Fibroblast of skin of scalp (primary cell): ENCODE measurements at places on chromosomes 1 and 21.

DNA sequence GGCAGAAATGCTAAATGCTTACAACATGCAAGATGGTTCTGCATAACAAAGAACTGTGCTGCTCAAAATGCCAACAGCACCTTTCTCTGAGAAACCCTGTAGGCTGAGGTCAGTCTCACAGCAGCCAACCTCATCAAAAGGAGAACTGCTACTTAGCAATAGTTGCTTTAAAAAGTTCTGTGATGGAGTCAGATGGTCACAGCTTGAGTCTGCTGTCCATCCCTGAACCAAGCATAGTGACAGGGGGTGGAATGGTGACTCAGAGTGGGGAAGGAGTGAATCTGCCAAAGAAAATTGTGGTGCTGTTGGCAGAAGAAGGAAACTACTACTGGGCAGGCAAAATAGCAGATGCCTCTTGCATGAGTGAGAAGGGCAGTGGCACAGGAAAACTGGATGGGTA lies 106.0 kb upstream of the FAM78B start:
- DNase-seq, result no peak

DNA sequence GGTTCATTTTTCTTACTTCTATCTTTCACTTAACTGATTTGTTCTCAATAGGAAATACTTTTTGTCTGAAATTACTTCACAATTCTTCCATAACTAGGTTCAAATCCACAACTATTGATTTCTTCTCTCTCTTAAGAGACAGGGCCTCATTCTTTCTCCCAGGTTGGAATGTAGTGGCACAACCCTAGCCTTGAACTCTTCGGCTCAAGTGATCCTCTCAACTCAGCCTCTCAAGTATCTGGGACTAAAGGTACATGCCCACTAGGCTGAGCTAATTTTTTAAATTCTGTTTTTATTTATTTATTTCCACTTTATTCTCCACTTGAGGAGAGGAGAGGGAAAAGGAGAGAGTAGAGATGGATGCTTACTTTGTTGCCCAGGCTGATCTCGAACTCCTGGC lies 370.4 kb upstream of the PLXNA2 start:
- DNase-seq, result no peak

DNA sequence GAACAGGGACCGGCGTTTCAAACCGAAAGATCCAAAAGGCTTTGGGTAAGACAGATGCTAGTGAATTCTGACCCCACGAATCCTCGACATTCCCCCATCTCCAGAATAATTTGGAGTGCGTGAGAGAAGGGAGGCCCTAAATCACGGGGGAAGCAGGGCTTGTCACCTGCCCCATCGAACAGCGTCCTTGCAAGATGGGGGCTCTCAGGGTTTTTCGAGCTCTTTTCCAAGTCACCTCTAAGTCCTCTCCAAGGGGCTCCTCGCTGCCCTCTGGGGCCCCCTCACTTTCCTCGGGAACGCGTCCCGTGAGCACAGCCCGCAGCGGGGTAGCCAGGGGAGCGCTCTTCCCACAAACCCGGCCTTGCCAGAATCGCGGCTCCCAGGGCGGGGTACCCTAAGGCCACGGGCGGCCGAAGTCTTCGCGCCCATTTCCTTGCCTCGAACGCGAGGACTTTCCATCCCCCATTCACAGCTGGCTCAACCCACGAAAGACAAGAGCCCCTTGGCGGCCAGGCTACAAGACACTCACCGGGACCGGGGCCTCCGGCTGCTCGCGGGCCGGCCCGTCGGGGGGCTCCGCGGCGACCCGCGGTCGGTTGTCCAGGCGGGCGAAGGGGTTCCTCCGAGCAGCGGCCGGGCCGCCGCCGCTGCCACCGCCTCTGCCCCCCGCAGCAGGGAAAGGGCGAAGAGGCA lies 546 bp downstream of the DONSON start:
- DNase-seq, result peak; percentile 34

GRCh38 chr1:162996261-162996660 lies 72.9 kb upstream of the RGS4 start:
- DNase-seq, result no peak

- DNase-seq, result no peak
These were observed 6.7 kb downstream of the TAS1R3 start for GRCh38 chr1:1337793-1338147.

GRCh38 chr1:92709738-92710137 lies 75.2 kb downstream of the EVI5 start:
- peak; percentile 56 for DNase-seq

GRCh38 chr1:211557894-211558625 lies 20.9 kb downstream of the SLC30A1 start:
- no peak for DNase-seq

DNA sequence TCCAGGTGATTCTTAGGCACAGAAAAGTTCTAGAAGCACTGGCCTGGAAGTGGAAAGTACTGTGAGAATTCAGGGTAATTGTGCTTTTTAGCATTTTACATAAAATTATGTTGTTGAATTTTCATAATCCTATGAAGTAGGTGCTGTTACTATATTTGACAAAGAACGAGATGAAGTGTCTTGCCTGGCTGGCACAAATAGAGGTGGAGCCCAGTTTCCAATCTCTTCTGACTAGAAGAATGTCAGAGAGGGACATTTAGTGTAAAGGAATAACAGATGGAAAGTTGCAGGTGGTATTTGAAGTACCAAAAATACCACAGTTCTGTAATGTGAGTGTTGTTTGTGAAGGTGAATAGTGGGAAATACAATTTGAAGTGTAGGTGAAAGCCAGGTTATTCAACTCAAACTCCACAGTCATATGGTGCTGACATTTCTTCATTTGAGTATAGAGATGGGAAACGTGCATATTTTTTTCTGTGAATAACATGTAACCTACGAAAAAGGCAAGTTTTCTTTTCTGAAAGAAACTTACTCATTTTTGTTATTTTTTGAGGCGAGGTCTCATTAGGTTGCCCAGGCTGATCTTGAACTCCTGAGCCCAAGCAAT lies 3.5 kb upstream of the TMCO2 start:
- no peak for DNase-seq

- no peak for DNase-seq
These were observed 1963.0 kb downstream of the NCAM2 start for GRCh38 chr21:22961258-22961657.
